HT-29 (cell line): ENCODE measurements at places on chromosomes 12 and 14. TPM values are rescaled to one million over a fixed set of nuclear protein-coding genes. Genes with fewer than 3 reads are reported as not detected.

GRCh38 chr14:93712079-93712837, 76.0 kb downstream of the PRIMA1 start:
- no peak for DNase-seq

GRCh38 chr14:62939970-62940369, 105.3 kb downstream of the KCNH5 start:
- DNase-seq, result no peak

DNA sequence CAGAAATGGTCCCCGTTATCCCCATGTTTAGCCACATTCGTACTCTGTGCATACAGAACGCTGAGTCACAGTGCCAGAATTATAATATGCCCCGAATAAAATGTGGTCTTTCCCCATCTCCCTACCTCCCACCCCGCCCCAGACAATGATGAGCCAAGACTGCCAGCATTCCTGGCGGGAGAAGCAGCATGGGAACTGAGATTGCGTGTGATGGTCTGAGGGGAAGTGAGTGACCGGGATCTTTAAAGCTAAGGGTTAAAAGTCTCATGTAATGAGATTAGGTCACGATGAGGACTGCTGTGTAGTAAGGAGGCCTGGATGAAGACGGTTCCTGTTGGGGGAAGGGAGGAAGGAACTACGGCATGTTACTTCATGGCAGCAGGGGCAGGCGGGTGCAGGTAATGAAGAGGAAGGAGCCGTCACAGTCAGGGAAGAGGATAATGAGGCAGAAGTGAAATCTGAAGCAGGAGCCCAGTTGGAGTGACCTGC, 243.3 kb upstream of the FKBP4 start:
- DNase-seq, result no peak

CLEC4C gene
- total RNA-seq, result not detected in 2 replicates

- no peak for DNase-seq
Observed at GRCh38 chr14:99258876-99259726, 12.9 kb downstream of the BCL11B start.

KCNJ8 gene
- not detected in 2 replicates for total RNA-seq

RFLNA gene
- total RNA-seq, result not detected in 2 replicates

SYT10 gene
- not detected in 2 replicates for total RNA-seq

DNA sequence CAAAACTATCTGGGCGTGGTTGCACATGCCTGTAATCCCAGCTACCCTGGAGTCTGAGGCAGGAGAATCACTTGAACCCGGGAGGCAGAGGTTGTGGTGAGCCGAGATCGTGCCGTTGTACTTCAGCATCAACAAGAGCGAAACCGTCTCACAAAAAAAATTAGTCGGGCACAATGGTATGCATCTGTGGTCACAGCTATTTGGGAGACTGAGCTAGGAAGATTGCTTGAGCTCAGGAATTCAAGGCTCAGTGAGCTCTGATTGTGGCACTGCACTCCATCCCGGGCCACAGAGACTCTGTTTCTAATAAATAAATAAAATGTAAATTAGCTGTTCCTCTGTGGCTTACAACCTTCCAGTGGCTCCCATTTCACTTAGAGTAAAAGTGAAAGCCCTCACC, 28.0 kb downstream of the RCOR1 start:
- no peak for DNase-seq

DNA sequence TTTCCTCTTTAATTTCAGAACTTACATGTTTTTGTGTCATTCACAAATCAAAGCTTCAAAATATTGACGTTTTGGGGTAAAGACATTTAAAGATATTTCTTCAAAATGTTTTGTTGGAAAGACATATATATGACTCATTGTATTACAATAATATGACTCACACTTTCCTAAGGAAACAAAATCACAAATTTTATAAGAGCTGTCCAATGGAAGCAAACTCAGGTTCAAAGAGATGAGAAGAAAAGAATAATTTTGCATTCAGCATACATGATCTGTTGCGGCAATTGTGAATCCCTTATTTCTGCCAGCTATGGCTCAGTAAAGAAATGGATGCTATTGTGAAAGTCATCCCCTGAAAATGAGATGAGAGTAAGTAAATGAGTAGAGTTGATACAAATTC, 82.7 kb downstream of the GRIP1 start:
- no peak for DNase-seq

RILPL2 gene
- 2.0 and 2.9 TPM in 2 replicates for total RNA-seq

DNA sequence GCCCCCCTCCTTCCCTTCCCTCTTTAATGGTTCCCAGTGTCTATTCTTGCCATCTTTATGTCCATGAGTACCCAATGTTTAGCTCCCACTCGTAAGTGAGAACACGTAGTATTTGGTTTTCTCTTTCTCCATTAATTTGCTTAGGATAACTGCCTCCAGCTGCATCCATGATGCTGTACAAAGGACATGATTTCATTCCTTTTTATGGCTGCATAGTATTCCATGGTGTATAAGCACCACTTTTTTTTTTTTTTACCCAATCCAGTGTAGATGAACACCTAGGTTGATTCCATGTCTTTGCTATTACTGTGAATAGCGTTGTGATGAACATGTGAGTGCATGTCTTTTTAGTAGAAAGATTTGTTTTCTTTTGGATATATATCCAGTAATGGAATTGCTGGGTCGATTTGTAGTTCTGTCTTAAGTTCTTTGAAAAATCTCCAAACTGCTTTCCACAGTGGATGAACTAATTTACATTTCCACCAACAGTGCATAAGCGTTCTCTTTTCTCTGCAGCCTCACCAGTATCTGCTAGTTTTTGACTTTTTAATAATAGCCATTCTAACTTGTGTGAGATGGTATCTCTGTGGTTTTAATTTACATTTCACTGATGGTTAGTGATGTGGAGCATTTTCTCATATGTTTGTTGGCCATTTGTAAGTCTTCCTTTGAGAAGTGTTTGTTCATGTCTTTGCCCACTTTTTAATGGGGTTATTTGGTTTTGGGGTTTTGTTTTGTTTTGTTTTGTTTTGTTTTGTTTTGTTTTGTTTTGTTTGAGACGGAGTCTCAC, 26.0 kb downstream of the RPS29 start:
- DNase-seq, result no peak

DNA sequence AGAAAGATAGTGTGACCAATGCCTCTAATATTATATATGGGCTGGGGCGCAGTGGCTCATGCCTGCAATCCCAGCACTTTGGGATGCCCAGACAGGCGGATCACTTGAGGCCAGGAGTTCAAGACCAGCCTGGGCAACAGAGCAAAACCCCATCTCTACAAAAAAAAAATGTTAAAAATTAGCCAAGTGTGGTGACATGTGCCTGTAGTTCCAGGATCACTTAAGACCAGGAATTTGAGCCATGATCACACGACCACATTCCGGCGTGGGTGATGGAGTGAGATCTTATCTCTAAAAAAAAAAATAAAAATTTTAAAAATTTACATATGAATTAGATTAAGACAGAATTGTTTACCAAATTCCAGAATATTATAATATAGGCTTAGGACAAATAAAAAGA, 12.0 kb downstream of the TM7SF3 start:
- no peak for DNase-seq

DNA sequence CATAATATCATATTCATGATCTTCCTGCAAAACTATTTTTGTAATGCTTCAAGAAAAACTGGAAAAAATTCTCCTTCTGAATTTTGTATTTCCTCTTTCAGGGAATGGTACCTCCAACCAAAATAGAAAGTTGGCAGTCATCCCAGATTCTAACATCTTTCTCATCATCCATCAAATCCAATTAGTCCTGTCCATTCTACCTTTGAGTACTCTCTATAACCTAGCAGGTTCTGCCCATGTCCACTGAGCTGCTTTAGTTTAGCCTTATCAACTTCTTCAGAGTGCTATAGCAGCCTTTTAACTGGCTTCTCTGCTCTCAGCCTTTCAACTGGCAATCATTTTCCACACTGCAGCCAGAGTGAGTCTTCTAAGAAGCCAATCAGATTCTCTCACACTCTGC, 236.2 kb downstream of the AKAP6 start:
- no peak for DNase-seq

RASSF9 gene
- 0.05 and 0.13 TPM in 2 replicates for total RNA-seq
